ENCODE measurements at places on chromosomes 7 and 10.

GRCh38 chr7:122038904-122039303 lies 105.1 kb downstream of the AASS start:
- no peak for DNase-seq

- DNase-seq = no peak
Measured at GRCh38 chr7:156558198-156558597, 82.4 kb upstream of the RNF32 start.

DNA sequence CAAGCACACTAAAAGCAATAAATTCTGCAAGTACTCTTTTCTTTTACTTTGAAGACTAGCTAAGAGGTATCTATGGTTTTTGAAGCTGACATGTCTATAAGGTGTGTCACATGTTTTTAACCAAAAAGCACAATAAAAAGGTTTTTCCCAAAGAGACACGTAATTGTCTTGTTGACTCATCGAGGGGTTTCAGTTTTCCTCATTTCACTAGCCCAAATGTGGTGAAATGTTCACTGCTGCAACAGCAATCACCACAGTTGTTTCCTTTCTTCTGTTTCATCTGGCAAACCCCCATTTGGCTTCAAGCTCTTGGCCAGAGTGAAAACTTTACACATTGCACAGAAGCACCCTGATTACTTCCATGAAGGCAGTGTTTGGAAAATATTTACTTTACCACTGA lies 3.8 kb upstream of the HOXA4 start:
- DNase-seq = no peak

DNA sequence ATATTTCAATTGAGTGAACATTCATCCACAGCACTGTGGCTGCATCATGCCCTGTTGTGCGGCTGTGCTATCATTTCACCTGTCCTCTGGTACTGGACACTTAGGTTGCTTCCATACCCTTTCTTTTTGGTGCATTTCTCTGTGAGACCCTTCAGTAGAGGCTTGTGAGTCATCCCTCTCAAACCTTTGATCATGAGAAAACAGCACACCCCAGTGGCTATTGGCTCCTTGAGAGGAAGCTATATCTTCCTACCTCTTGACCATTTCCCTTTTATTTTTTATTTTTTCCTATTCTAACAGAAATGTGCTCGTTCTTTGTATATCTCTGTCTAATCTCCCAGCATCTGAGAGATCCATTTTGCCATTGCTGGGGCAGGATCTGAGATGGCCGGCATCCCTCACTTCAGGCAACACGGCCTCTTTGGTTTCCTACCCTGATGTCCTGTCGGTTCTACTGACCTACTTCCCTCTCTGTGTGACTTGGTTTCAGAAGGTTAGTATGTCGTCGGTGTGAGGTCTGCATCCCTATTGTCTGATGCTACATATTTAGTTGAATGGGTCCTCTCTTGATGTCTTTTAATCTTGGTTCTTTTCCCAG lies 23.8 kb upstream of the PIK3AP1 start:
- DNase-seq = no peak

- DNase-seq = no peak
Measured at GRCh38 chr7:100588438-100588837, 2.3 kb downstream of the FBXO24 start.

- no peak for DNase-seq
Measured at GRCh38 chr10:24824124-24824523, 100.4 kb upstream of the ARHGAP21 start.

DNA sequence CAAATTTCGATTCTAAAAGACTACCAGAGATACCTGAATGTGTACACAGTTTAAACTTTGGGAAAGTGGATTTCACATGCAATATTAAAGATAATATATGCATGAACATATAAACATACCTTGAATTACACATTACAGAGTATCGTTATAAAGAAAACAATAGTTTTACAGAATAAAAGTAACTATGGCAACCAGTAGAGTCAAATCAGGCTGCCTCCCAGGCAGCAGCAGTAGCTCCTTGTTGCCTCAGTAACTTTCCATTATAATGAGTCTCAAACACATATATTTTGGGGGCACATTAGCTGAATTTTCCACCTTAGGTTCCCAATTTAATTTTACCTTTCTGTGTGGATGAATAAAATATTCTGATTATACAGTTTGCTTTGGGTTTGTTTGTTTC lies 164.4 kb upstream of the FEZF1 start:
- DNase-seq = no peak

DNA sequence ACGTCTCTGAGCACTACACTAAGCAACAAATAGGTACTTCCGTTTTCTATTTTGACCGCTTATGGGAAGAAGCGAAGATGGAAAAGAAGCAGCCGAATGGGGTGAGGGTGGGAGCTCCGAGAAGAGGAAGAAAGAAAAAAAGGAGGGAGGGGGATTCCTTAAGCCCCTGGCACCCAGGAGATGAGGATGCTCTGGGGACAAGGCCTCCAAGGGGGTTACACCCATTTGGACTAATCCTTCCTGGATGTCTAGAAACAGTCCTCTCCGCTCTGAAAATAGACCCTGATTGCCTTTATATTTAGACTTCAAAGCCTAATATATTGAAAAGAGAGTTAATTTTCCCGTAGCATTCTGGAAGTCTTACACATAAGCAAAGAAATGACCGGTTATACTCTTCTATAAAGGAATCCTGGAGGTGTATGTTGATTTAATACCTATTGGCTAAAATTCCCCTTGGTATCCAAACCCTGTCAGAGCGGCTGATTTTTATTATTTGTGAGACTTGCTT lies 676 bp upstream of the HTR7 start:
- DNase-seq = no peak

GRCh38 chr7:96329241-96329640 lies 7.3 kb upstream of the SLC25A13 start:
- DNase-seq = no peak

GRCh38 chr10:4557469-4557868 lies 268.5 kb upstream of the AKR1E2 start:
- DNase-seq = no peak

DNA sequence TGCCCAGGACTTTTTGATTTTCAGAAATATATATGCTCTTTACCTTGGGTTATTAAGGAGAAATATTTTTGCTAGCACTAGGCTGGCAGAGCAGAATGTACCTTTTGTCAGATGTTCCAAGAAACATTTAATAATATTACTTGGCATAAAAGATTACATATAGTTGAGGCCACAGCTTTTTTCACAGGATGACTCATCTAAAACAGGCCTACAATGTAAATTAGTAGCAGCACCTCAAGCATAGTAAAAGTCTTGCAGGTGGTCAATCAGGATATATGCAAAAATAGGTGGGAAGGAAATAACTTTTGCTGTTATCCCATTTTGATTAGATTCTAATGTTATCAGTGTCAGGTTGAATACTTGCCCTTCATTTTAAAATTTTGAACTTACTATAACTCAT lies 14.9 kb upstream of the ITGB1 start:
- DNase-seq = no peak

GRCh38 chr10:31803606-31804351 lies 124.9 kb downstream of the ARHGAP12 start:
- no peak for DNase-seq

DNA sequence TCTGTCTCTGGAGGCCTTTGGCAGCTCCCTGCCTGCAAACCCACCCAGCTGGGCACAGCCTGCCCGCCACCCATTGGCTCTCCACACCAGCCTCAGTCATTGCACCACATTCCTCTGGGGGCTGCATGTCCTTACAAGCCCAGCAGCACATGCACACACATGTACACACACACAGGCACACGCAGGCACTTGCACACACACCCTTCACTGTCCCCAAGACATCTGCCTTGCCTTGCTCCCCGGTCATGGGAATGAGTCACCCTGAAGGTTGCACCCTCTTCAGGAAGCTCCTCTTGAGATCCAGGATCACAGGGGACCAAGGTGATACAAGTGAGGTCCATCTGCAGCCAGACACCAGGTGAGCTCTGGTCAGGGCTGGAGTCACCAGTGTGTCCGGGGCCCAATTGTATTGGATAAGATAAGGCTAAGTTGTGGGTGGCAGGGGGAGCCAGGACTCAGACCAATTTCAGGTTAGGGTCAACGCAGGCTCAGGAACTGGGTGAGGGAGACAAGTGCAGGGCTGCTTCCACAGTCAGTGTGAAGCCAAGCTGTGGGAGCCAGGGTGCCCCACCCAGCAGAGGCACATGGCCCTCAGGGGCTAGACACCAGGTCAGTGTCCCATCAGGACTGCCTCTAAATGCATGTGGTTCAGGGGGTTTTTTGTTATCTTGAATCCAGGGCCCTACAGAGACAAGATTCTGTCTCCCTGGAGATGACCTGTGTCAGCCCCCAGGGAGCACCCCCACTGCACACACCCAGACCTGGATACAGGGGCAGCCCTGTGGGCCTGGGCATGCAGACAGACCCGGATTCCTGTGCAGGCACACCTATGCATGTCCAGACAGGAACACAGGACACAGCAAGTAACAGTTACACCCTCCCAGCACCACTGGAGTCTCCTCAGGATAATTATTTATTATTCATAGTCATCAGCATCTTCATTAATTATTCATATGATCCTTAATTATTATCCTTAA lies 33.8 kb downstream of the KCNH2 start:
- DNase-seq = no peak

- DNase-seq = no peak
Measured at GRCh38 chr7:75631711-75632110, 107.0 kb downstream of the HIP1 start.

GRCh38 chr7:105851064-105851463 lies 25.3 kb downstream of the ATXN7L1 start:
- DNase-seq = no peak

GRCh38 chr10:60175441-60175971 lies 214.2 kb downstream of the ANK3 start:
- DNase-seq = no peak

DNA sequence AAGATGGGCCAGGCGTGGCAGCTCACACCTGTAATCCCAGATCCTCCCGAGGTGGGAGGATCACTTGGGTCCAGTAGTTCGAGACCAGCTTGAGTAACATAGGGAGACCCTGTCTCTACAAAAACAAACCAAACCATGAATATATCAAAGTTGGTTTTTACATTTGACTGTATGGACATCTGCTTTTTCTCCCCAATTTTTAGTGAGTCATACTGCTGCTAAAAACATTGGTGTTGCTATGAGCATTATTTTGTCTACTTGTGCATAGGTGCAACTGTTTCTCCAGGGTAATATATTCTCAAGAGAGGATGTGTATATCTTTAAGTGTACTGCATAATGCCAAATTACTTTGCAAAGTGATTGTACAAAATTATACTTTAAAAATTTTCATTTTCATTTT lies 769 bp upstream of the TMEM248 start:
- no peak for DNase-seq

- DNase-seq = no peak
Measured at GRCh38 chr10:121033366-121033765, 182.2 kb downstream of the WDR11 start.

GRCh38 chr7:38318803-38319416 lies 45.5 kb upstream of the TARP start:
- DNase-seq = no peak

- DNase-seq = no peak
Measured at GRCh38 chr7:25244254-25245033, 16.2 kb upstream of the NPVF start.

DNA sequence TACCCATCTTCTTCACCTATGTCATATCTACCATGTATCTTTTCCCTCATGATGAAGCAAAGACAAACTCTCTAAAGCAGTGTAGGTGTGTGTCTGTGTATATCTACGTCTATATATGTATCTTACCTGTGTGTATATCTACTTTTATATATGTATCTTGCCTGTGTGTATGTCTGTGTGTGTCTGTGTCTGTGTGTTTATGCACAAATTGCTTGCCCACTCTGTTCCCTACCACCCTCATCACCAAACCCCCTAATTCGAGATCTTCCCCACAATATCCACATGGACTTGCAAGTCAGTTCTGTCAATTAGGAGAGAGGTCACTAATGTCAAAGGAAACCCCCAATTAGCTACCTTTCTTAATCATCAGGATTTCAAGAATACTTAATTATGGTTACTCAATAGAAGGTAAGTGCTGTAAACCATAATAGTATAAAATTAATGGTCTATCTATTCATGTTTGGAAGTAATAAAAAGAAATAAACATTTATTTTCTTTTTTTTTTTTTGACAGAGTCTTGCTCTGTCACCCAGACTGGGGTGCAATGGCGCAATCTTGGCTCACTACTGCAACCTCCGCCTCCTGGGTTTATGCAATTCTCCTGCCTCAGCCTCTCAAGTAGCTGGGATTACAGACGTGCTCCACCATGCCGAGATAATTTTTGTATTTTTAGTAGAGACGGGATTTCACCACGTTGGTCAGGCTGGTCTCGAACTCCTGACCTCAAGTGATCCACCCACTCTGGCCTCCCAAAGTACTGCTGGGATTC lies 43.6 kb downstream of the ANKRD61 start:
- DNase-seq = no peak

All from stimulated activated CD8-positive, alpha-beta memory T cell treated with anti-CD3 and anti-CD28 coated beads, Interleukin-2, amount 100 ng/mL, for 1 hour (primary cell).